LHCN-M2 (cell line): ENCODE measurements at places on chromosomes 16 and 17. TPM values are rescaled to one million over a fixed set of nuclear protein-coding genes. Genes with fewer than 3 reads are reported as not detected.

DNA sequence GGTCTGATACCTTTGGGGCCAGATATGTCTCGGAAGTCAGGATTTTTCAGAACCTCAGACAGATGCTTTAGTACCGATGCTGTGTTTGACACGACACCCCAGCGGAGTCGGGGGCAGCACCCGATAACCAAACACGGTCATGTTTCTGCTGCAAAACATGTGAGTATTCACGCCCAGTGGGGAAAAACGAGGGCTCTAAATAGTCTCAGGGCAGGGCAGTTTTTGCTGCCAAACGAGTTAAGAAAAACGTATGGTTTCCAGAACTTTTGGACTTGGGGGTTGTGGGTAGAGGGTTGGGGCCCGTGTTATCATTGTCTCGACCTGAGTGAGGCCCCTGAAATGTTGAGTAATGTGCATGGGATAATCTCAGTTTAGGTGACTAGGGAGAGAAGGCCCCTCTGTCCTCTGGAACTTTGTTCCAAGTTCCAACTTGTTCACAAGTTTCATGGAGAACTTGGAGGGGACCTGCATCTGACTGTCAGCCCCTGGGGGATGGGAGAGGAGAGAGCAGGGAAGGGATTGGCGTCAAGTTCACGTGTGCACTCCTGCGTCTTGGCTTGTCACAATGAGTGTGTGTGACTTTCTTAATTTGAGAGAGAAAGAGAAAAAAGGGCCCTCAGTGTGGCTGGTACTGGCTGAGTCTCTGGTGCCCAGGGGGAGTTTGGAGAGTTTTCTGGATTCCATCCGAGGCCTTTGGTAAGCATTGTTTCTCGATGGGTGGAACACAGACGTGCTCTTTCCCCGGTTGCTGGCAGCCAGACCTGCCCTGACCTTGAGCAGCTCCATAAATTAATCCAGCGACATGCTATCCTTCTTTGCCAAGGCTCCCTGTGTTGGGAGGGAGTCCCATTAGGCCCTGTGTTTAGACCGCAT is 83.9 kb upstream of the CIBAR2 start:
- no peak for DNase-seq

DNA sequence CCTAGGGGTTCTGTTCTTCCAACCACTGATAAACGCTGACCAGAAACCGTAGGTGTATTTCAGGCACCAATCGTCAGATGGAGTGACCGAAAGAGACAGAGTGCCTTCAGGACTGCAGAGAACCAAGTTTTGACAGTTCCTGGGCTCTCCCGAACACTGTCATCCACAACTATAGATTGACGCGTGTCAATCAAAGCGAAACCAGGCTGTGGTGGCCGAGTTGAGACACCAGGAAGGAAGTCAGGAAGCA is 11.9 kb upstream of the AURKB start:
- no peak for DNase-seq

Gene TBC1D3D
- total RNA-seq: not detected in 2 replicates

DNA sequence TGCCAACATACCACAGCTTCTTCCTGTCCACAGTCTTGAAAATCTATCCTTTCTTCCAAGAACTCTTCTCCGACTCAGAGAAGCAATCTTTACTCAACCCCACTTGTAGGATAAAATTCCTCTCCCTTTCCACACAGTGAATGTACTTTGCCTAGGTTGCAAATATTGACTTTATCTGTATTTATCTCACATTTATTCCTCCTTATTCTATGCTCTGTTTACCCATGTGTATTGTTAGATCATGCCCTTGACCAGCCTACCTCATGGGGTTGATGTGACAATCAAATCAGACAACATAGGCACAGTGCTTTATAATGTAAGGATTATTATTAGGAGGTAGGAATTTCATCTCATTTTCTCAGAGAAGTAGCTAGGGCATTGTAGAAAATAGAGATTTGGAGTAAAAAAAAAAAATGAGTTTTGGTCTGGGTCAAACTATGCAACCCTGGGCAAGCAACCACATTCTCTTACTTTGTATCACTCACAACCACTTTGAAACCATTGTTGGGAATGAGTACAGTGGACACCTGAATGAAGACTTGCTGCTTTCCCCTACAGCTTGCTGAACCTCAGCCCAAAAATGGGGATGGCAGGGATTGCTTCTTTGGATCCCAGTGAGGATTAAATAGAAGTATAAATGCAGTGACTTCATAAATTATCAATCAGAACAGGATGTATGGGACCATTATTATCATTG is 9.1 kb upstream of the SLC35B1 start:
- DNase-seq: no peak

GRCh38 chr16:28915181-28915580 is 9.9 kb downstream of the RABEP2 start:
- DNase-seq: peak; percentile 36

DNA sequence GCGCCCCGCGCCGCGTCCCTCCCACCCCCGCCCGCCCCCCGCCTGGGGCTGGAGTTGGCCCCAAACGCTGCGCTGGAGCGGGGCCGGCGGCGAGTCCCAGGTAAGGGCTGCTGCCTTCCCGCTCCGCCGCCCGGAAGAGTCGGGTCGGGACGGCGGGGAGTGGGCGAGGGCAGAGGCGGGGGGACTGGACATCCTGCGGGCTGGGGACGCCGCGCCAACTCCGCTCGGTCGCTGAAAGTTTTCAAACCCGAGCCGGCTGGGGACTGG is 469 bp downstream of the GPRC5C start:
- no peak for DNase-seq

GRCh38 chr17:42667088-42667951 is 8.2 kb downstream of the TUBG2 start:
- DNase-seq: peak; percentile 96

GRCh38 chr16:83472776-83473501 is 334.8 kb upstream of the HSBP1 start:
- peak; percentile 54 for DNase-seq

Gene IRX5
- total RNA-seq: 13.1 and 14.6 TPM in 2 replicates

Gene TBX2
- total RNA-seq: 5.6 and 7.5 TPM in 2 replicates

- DNase-seq: peak; percentile 90
These were observed 151.8 kb downstream of the PITPNC1 start for GRCh38 chr17:67528751-67529436.

Gene FN3K
- 0.23 and 3.1 TPM in 2 replicates for total RNA-seq

DNA sequence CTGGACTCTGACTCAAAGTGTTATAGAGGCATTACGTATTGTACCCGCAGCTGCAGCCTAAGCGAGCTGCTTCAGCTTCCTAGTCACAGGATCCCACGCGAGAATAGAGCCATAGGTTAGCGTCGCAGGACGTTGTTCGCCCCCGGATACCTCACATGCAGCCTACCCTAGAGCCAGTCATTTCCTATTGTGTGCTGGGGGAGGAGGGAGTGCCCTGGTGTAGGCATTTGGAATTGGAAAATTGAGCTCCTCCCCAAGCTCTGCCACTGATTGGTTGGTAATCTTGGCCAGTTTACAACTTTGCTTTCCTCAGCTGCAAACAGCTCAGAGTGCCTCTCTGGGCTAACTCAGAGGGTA is 530 bp downstream of the NAA60 start:
- DNase-seq: peak; percentile 64

GRCh38 chr17:7574176-7574953 is 5.1 kb upstream of the CD68 start:
- peak; percentile 44 for DNase-seq

Gene KCNJ18
- not detected in 2 replicates for total RNA-seq
